Myometrial cell (primary cell): ENCODE measurements at places on chromosomes 7 and 10. TPM values are rescaled to one million over a fixed set of nuclear protein-coding genes. Genes with fewer than 3 reads are reported as not detected.

The STEAP2 gene
- total RNA-seq: 2.6 and 3.9 TPM in 2 replicates

The REEP3 gene
- 42.7 and 86.3 TPM in 2 replicates for total RNA-seq

The TAS2R3 gene
- not detected in 2 replicates for total RNA-seq

The RHBDD2 gene
- 47.3 and 54.1 TPM in 2 replicates for total RNA-seq

The PTPN20 gene
- total RNA-seq: 0.29 and 0.35 TPM in 2 replicates

The MOGAT3 gene
- total RNA-seq: not detected in 2 replicates

The UPK3B gene
- total RNA-seq: not detected in 2 replicates

The LUC7L2 gene
- 30.8 and 32.8 TPM in 2 replicates for total RNA-seq

The SPDYE9 gene
- total RNA-seq: not detected in 2 replicates

The MYO1G gene
- total RNA-seq: under 0.01 TPM in 1 of 2 replicates, not detected in the other

The CDHR3 gene
- 3.7 and 4.0 TPM in 2 replicates for total RNA-seq

The PRTFDC1 gene
- 15.3 and 22.9 TPM in 2 replicates for total RNA-seq

The CHST15 gene
- total RNA-seq: 11.5 and 12.7 TPM in 2 replicates

The ASIC3 gene
- total RNA-seq: 0.18 TPM in 1 of 2 replicates, not detected in the other

The SPACDR gene
- total RNA-seq: 0.86 TPM in 1 of 2 replicates, not detected in the other

The UCN3 gene
- total RNA-seq: not detected in 2 replicates
